Bronchial epithelial cell (primary cell): ENCODE measurements at places on chromosomes 4 and X.

GRCh38 chr4:43047058-43047457, 154.5 kb downstream of the GRXCR1 start:
- DNase-seq = no peak

DNA sequence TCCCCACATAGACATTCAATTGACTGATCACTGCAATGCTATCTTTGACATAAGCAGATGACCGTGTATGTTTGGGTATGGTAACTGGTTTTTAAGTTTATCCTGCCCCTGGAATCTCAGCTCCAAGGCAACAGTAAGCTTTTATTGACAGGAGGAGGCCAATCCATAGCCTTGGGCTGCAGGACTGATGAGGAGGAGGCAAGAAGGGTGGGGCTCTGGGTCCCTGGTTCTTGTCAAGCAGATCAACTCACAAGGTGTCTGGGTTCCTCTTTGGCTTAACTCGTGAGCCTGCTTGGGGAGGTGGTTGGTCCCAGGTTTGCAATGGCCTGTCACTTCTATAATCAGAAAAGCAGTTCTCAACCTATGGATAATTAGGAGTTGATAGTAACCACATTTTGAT, 113.2 kb upstream of the STX18 start:
- no peak for DNase-seq

DNA sequence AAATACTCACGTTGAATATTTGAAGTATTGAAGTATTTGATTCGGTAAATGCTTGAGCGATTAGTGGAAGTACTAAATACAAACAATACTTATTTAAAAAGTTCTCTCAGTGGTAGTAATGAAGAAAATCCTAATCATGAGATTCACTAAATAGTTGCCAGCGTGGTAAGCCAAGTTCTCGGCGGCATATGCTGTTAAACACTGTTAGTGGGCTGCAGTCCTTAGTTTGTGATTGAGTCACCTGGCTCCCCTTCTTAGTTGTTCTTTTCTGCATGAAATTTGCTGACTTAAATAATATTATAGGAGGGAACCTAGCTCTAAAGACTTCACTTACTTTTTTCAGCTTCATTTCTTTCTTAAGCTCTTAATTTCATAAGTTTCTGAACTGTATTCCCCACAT, 51.4 kb downstream of the STIM2 start:
- DNase-seq = no peak

DNA sequence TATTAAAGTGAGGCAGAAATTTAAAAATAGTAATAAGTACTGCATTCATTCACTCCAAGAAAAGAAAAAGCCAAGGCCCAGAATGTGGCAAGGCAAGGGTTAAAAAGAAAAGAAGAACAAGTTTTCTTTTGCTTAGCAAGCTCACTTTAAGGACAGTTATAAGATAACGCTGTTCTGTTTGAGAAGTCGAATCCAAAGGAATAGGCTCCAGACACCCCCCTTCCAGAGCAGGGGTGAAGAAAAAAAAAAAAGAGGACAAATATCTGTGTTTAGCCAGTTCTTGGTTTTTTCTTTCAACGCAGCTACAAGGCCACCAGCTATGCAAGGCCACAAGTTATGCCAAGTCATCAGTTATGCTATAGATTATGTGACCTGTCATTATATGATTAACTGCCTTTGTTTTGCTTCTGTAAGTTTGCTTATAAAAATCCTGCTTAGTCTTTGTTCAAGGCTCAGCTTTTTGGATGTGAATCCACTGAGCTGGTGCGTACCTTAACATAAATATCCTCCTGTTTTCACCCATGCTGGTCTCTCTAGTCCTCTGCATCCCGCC, 1.4 kb downstream of the GRK4 start:
- no peak for DNase-seq

- DNase-seq = no peak
Observed at GRCh38 chr4:168880072-168880675, 129.9 kb downstream of the CBR4 start.

DNA sequence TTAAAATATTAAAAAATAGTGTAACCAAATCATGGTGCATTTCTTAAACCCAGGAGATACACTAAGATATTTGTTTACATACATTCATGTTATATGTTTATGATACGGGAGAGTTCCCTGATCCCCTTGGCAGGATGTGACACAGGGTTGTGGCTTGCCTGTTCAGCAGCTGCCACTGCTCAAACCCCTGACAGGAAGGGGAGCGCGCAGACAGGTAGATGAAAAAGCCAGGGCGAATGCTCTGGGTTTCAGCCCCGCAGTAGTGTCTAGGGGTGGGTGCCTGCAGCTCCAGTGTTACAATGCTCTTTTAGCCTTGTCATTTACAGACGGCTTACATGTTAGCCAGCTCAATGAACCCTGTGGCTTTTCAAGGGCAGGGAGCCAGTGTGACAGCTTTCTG, 1343.8 kb upstream of the IGFBP7 start:
- DNase-seq = no peak

- DNase-seq = no peak
Observed at GRCh38 chrX:150118476-150118875, 180.2 kb upstream of the EOLA2 start.

DNA sequence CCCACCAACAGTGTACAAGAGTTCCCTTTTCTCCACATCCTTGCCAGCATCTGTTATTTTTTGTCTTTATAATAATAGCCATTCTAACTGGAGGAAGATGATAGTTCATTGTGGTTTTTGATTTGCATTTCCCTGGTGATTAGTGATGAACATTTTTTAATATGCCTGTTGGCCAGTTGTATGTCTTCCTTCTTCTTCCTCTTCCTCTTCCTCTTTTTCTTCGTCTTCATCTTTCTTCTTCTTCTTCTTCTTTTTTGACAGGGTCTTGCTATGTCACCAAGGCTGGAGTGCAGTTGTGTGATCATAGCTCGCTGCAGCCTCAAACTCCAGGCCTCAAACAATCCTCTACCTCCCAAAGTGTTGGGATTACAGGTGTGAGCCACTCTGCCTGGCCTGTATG, 87.4 kb downstream of the CCDC160 start:
- no peak for DNase-seq

GRCh38 chr4:113893546-113893945, 85.9 kb downstream of the ARSJ start:
- DNase-seq = peak; percentile 39
